ENCODE measurements at places on chromosomes 4 and X.

- no peak for DNase-seq
Measured at GRCh38 chrX:21400408-21401121, 26.3 kb downstream of the CNKSR2 start.

DNA sequence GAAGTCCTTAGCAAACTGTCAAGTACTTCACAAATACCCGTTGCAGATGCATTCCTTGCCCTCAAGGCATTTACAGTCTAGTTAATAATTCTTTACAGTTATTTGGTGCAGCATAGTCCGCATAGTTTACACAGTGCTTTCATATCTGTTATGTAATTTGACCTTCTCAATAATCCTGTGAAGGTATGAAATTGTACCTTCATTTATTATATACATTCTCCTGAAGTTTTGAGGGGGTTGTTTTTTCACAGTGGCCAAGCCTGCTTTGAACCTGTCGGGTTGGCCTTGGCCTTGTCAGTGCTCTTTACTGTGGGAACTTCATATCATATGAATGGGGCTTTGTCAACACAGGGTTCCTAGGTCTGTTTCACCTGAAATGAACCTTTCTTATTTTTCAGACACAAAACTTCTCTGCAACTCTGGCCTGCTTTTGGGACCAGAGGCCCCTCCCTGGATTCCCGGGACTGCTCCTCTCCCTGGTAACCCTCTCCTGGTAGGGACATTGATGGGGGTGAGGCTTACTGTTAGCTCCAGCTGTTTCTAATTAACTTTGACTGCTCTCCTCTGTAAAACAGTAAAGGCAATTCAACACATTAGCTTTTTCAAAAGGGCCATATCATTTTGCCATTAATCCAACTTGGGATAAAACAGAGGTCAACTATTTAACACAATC, 9.1 kb downstream of the IGFBP7 start:
- DNase-seq = no peak

DNA sequence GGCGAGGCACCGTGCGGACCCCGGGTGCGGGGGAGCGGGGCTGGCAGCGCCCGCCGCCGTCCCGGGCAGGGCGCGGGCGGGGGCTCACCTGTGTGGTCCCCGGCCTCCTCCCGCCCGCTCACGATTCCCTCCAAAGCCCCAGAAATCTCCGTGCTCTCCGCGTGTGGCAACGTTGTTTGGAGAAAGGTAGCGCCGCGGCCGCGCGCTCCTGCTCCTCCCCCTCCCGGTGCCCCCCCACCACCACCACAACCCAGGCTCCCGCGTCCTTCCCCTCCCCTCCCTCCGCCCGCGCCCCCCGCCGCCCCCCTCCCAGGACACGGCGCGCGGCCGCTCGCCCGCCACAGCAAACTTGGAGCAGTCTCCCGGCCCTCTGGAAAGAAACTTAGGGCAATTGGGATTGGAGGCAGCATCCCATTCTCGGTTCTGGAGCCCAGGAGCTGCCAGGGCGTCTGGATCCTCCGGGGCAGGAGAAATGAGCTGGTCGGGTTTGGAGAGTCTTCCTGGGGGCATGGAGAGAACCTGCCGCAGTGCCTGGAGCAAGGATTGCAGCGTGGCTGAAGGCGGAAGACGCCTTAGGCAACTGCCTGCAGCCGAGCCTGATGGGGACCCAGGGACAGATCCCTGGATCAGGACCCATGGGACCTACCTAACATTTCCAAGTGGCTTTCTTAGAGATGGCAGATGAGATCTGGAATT, 855 bp downstream of the KLF3 start:
- no peak for DNase-seq

- no peak for DNase-seq
Measured at GRCh38 chr4:84327526-84327925, 171.6 kb downstream of the NKX6-1 start.

- DNase-seq = no peak
Measured at GRCh38 chrX:51893931-51894696, 691 bp downstream of the MAGED1 start.

DNA sequence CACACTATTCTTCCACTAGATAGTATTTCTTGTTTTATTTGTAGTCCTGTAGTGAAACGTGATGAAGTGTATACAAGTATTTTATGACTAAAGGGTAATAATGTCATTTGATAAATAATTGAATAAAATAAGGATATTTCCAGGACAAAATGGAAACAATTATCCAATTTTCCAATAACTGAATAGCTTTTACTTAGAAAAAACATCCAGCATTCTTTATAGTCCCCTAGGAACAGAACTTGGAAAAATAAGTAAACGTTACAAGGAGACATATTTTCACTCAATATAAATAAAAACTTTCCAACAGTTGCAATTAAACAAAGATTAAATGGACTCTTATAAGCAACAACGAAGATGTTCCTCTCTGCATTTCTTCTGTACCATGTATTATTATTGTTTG, 566.0 kb downstream of the TMA16 start:
- no peak for DNase-seq

DNA sequence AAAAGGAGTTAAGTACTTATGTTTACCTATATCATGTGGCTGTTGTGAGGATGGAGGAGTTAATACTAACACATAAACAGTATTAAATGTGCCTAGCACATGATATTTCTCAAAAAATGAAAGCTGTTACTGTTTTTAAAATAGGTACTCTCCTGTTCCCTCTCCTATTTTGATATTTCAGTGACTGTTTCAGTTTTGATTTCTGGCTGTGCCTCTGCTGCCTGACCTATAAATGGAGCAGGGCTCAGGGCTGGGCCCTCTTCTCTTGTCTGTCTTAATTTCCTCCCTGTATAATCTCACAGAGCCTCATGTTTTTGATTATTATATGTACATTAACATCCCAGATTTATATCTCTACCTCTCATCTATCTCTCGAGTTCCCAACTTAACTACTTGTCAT, 93.3 kb downstream of the UGT8 start:
- no peak for DNase-seq

DNA sequence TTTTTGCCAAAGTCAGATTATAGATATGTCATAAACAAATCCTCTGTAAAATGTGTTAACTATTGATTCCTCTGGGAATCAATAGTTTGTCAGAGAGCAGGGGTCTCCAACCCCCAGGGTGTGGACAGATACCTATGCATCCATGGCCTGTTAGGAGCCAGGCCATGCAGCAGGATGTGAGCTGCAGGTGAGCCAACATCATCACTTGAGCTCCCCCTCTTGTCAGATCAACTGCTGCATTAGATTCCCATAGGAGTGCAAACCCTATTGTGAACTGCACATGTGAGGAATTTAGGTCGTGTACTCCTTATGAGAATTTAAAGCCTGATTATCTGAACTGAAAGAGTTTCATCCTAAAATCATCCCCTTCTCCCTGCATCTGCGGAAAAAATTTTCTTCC, 1365.4 kb downstream of the ARAP2 start:
- no peak for DNase-seq

DNA sequence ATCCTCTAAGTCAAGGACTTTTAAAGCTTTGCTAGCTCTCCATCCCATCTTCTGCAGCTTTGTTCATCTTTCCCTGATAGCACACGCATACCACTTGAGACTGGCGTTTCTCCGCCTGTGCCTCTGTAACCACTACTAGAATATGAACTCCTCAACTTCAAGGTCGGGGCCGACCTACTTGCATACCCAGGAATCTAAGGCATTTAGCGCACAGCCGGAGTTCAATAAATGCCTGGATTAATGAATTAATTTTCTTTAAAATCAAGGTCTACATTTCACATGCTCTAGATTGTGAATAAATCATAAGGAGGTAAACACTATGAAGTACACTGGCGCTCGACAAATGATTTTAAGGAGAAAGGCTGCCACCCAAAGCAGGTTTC, 89.3 kb downstream of the HNRNPD start:
- no peak for DNase-seq

GRCh38 chr4:184574861-184575260, 74.4 kb downstream of the CASP3 start:
- DNase-seq = no peak

GRCh38 chr4:102343964-102344519, 1.2 kb downstream of the SLC39A8 start:
- no peak for DNase-seq

DNA sequence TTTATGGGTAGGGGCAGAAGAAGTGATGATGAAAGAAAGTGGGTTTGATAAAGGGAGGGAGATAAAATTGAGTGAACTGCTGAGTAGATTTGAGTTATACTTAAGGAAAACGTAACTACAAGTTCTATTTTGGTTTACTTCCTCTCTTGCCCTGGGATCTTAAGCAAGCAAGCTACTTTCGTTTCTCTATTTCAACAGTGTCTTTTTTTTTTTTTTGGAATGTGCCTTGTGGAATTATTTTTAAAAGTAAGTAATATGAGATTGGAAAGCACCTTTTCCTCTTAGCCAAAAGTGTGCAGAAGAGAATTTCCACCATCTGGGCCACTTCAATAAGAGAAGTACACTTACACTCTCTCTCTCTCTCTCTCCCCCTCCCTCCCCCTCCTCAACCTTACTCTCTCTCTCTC, 16.0 kb upstream of the C4orf36 start:
- no peak for DNase-seq

DNA sequence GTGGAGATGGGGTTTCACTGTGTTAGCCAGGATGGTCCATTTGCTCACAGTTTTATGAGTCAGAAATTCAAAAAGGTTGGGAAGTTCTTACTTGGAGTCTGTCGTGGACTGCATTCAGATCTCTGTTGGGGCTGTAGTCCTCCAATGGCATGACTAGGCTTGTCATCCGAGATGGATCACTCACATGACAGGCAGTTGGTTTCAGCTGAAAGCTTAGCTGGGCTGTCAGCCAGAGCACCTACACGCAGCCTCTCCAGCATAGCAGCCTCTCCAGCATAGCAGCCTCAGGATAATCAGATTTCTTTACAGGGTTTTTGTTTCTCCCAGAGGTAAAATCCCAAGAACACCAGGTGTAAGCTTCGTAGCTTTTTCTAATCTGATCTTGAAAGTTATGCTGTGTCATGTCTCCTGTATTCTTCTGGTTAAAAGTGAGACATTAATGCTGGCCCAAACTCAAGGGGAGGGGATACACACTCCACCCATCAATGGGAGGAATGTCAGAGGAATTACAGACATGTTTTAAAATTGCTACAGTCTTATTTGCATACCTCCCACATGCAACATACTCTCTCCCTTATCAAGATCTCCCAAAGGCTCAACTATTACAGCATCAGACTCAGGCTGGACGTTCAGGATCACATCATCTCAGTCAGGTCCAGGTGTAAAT, 31.6 kb upstream of the SOD3 start:
- DNase-seq = no peak

DNA sequence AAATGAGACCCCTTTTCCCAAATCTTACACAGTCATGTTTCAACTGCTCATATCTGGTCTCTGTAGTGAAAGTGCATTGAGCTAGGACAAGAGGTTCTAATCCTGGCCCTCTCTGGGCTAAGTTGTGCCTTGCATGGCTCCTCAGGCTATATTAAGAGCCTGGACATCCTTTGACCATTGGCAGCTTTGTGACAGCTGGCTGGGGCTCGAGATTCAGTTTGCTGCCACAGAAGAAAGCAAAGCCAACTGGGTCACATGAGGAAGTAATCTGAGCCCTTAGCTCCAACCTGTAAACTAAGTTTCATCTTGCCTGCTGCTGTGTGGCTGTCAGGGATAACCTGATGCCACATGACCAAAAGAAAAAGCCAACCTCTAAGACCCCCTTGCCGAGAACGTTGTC, 51.8 kb upstream of the JADE1 start:
- DNase-seq = no peak

DNA sequence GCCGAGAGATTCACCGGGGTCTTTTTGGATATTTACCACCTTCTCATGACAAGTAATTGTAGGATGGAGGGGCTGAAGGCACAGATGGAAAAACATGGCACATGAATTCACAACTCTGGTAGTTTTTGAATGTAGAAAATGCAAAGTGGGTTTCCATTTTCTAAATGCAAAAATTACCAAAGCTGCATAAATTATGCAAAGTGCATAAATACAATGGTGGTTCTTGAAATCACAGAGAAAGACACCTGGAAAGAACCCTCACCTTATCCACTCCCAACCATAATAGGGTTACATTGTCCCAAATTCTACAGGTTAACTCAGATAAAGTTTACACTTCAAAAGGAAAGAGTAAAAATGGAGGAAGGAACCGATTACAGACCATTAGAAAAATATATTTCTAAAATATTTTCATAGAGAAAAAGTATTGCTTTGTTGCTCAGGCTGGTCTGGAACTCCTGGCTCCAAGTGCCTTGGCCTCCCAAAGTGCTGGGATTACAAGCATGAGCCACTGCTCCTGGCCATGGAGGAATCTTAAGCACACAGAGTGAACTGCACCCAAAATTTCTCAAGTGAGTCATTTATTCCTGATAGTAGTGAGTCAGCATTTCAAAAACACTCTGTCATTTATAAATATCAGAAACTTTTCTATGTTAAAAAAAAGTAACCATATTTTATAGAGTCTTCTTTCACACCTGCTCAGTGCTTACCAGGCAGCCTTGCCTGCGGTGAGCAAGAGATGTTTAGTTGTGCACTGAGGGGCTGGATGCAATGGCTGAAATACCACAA, 101.4 kb downstream of the FIP1L1 start:
- DNase-seq = no peak

- no peak for DNase-seq
Measured at GRCh38 chr4:4395849-4396627, 9.1 kb downstream of the NSG1 start.

DNA sequence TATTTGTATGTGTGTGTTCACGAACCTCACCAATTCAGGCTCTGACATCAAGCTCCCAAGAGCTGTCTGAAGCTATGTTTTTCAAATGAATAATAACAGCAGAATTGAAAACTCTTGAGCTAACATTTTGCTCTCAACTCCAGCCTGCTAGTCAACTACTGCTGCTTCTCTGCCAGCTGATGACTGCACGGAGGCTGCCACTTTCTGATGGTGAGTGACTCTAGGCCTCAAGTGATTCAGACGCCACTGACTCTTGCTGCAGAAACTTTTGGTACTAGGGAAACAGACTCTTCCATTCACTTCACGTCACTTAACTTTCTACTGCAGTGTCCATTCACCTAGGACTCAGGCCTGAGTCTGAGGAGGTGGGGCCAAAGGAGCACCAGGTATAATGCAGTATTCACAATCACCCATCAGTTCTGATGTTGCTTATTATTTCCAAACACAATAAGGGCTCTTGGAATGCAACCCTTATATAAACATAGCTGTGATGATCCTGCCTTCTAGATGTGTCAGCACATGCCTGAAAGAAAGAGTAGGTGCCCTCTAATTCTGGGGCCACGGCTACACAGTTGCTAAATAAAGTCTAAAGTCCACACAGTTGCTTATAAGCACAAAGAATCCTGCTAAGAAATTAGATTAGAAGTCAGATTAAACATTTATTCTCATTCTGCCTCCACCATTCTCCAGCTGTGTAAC, 16.0 kb downstream of the PRDM8 start:
- DNase-seq = no peak

- no peak for DNase-seq
Measured at GRCh38 chr4:33890841-33891240, 2353.5 kb downstream of the ARAP2 start.
